SW480 (cell line): ENCODE measurements at places on chromosomes 16 and 17.

DNA sequence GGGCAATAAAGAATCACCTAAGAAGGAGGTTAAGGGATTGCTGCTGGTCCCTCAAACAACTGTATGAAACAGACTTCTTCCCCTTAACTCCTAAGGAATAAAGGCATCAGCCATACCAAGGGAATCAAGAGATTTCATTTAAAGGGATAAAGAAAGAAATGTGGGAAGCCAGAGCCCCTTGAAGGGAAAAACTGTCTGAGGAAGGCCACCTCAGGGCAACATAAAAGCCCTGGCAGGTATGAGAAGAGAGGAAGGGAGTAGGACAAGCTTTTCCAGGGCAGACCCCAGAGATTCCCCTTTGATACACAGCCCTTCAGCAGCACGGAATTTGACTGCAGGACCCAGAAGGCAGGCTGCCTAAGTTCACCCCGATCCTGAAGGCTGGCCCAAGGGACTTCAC is 43.5 kb downstream of the COG7 start:
- DNase-seq = no peak

GRCh38 chr16:35754391-35755369 is 2295.3 kb downstream of the TP53TG3F start:
- no peak for DNase-seq

DNA sequence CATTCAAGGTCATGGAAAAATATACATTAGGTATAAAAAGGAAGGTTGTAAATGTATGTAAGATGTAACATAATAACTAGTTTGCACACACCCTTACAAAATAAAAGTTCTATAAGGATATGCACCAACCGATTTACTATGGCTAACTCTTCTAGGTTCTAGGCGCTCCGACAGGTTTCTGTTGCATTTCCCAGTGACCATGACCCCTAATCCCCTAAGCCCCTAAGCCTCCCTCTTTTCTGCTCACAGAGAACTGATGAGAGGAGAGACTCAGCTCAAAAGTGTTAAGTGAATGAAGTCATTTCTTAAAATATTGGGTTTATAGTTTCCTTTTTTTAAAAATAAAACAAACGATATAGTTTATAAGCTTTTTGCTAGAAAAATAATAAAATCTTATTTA is 30.0 kb upstream of the HEATR6 start:
- DNase-seq = no peak

DNA sequence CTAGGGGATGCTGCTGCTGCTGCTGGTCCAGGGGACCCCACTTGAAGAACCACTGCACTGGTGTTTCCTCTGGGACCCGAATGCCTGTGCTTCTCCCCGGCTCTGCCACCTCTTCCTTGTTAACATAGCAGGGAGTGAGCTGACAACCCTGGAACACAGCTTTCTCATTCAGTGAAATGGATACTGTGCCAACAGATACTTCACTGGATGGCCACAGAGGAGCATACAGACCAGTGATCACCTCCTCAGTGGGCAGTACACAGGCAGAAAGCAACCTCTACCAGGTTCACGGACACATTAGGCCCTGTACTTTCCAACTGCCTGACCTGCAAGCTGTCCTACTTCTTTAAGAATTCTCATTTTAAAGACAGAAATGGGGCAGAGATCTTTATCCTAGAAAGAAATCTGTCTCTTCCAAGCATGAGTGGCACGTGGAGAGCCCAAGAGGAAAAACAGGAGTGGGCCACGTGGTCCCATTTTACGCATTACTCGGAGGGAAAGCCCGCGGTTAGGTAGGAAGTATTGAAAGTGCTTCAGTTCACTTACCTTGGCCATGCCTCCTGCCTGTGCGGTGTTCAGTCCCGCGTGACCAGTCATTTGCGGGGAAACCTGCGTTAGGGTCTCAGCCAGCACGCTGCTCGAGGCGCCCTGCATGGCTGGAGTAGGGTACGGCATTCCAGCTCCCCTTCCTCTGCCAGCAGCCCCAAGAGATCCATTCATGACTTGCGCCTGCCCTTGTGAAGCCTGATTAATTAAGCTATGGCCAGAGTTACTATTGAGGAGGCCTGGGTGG is 30.6 kb downstream of the CREBBP start:
- no peak for DNase-seq

DNA sequence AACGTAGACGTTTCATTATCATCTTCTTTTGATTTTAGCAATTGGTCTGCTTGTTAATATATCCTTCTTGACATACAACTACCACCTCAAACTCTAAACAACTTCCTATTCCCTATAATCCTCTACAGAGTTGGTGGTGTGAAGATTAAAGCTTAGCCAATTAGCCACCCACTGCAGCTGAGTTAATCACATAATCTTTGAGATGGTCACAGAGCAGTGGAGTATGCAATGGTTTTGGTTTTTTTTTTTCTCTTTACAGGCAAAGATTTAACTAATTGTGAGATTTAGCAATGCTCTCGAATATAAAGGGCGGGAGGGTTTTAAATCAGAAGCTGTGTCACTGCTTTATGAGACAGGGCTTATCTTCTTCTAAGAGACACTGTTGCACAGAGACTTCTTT is 37.0 kb downstream of the STX8 start:
- DNase-seq = no peak

GRCh38 chr16:88340755-88341150 is 42.0 kb upstream of the ZNF469 start:
- DNase-seq = no peak

- DNase-seq = no peak
Observed at GRCh38 chr17:80859002-80859941, 132.4 kb upstream of the CHMP6 start.

DNA sequence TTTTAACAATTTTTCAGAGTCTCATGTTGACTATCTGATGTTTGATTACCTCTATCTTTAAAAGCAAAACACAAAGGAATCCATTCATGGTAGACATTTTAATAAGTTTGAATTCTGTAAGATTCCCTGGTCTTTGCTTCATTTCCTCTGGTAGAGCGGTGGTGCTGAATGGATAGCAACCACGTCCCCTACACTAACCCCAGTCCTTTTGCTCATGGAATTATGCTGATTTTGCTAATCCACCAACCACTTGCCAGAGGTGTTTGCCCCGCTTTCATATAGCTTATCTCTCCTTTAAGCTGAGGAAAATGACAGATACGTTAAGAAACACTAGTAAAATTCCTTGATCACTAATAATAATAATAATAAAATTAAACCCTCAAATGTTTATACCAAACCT is 9.5 kb downstream of the KCNJ16 start:
- no peak for DNase-seq

DNA sequence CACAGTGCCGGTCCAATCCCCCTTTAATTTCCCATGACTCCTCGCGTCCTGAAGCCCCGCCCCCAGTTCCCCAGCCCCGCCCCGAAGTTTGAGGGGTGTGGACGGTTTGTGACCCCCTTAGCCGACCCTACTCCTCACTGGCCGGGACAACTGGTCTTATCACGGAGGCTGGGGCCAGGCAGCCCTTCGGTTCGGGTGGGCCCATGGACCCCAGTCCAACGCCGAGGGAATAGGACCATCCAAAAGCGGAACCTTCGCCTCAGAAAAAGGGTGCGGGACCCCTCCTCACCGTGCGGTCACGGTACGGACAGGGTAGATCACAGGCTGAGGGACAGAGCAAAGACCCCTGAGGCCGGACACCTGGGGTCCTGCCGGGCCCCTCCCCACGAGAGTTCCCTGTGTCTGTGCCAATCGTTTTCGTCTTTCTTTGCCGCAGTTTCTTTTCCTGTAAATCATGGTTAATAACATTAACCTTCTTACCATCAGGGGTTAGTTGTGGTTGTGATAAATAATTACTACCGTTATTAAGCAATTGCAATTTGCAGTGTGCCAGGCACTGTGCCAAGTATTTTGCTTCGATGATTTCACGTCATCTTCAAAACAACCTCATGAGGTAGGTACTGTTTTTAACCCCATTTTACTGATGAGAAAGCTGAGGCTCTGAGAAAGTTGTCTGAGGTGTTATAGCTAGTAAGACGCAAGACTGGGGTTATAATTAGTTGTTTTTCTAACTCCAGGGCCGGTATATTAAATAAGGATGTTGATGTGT is 543 bp downstream of the TMUB2 start:
- no peak for DNase-seq

DNA sequence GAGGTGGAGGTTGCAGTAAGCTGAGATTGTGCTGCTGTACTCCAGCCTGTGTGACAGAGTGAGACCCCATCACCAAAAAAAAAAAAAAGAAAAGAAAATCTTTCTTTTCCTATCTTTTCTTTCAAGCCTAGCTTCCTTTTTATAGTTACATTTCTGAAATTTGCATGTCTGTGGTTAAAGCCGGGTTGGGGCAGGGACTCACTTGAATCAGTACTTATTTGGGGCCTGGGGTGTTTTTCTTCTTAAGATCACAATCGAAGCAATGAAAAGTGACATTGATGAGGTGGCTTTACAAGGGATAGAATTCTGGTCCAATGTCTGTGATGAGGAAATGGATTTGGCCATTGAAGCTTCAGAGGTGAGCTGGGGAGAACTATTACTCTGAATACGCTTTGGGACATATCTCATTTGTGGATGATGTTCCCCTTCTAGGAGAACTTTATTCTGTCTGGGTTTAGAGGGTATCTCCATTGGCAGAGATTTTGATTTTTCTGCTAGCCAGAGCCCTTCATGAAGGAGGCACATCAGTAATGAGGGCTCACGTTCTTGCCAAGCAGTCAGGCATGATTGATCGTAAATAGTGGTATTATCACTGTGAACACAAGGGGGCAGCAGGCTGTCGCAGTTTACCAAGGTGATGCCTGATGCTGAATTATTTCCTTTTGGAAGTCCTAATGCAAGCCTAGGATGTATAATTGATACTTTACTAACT is 14.3 kb downstream of the KPNB1 start:
- peak; percentile 64 for DNase-seq

- no peak for DNase-seq
Observed at GRCh38 chr16:14199624-14200023, 128.5 kb downstream of the MRTFB start.
